A549 treated with AZD2906 at 1 μM for 4 hours (cell line): ENCODE measurements at places on chromosomes 7 and 10. TPM values are rescaled to one million over a fixed set of nuclear protein-coding genes. Genes with fewer than 3 reads are reported as not detected.

CTAGE6 gene
- not detected in 5 replicates for total RNA-seq

CREB5 gene
- 2.9 to 5.0 TPM (median 4.1 TPM) in 5 replicates for total RNA-seq

C7orf33 gene
- total RNA-seq = not detected in 5 replicates

AMPH gene
- total RNA-seq = 0.03 to 0.11 TPM (median 0.07 TPM) in 5 replicates

AKR1C4 gene
- total RNA-seq = 0.13 to 0.49 TPM (median 0.36 TPM) in 5 replicates

HMX2 gene
- 0.07 to 0.17 TPM (median 0.08 TPM) in 3 of 5 replicates, not detected in the others for total RNA-seq

NUDT13 gene
- total RNA-seq = 2.6 to 3.0 TPM (median 2.9 TPM) in 5 replicates
